Pons (tissue), 1 donor: ENCODE measurements at places on chromosomes 5 and 9.

DNA sequence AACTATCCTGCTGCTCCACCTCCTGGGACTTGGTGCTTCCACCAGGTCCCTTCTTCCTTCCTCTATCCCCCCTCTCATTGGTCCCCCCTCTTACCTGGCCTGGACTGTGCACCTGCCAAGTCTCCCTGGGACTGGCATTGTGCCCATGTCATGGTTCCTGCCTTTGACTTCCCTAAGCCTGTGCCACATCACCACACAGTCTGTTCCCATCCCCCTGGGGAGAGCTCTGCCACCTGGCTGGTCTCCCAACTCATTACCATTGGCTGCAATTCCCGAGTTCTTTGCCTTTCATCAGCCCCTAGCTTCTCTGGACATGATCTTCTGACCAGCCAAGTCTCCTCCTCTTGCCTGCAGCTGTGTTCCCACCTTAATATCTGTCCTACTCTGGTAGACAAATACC, 180.3 kb downstream of the SREK1 start:
- DNase-seq, result no peak

DNA sequence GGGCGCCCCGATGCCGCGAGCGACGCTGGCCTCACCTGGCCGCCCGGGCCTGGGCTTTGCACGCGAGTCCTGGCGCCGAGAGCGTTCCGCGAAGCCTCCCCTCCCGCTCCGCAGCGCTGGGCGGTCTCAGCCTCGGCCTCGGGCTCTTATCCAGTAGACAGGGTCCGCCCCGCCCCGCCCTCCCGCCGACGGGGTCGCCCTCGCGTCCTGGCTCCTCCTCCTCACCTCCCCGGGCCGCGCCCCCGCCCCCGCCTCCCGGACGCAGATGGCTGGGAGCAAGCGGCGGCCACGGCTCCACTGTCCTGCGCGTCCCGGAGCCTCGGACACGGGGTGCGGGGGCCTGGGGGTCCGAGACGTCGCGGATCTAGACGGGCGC, at the start of gene SLC6A3:
SLC6A3 (minus strand) TSS at position 128 of the 376 bp plus-strand sequence. CDS start 2,243 bp downstream, outside the sequence.
- DNase-seq, result no peak

DNA sequence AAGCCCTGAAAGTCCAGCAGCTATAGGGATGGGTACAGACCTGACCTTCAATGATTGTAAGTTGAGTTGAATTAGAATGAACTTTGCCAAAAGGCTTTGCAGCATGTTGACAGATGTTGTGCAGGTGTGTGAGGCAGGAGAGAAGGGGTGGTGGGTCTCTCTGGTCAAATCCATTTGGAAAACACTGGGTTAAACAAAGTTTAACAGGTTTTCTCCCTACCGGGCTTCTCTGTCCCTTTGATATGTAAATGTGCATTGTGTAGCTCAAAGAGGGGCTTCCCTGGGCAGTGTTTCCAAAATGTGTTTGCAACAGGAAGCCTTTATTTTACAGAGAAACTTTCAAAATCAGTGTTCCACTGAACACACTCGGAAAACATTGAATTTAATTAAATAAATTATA, 72.1 kb upstream of the BRINP1 start:
- DNase-seq, result no peak

DNA sequence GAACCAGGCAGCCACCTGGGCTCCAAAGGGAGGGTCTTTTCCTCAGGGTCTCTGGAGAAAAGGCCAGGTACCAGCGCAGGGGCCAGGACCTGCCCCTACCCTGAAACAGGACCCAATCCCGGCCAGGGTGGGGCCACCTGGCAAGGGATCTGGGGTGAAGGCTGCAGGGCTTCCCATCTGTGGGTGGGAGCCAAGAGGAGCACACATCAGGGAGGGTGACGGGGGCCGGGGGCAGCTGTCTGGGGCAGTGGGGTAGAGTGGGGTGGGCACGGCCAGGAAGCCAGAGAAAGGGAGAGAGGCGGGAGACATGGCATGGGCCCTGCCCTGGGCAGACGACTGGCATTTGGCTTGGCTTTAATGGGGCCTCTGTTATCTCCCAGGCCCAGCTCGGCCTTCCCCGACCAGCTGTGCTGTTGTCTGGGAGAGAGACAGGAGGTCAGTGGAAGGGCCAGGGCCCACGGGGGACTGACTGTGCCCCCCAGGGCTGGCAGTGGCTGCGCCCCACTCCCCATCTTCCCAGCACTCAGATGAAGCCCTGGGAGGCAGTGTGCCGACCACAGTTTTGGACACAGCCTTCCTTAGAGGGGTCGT, 57.2 kb upstream of the RNF130 start:
- DNase-seq, result peak; percentile 88

DNA sequence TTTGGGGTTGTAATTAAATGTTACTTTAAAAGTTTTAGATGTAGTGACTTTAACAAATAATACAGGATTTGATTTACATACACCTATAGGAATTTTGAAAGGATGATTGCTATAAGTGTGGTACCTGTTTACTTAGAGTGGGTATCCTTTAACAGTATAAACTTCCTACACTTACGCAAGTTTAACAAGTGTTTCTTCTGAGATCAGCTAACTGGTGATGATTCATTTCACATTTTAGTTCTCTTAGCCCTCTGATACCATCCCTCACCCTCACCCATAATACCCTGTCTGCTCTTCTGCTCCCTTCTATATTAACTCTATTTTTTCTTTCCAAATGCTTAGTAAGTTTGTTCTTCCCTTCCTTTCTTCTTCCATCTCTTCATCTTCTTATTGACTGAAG, 197.9 kb downstream of the GDNF start:
- no peak for DNase-seq

- DNase-seq, result peak; percentile 72
Measured at GRCh38 chr5:10760096-10760920, 726 bp downstream of the DAP start.

- no peak for DNase-seq
Measured at GRCh38 chr5:17340819-17341218, 123.4 kb downstream of the BASP1 start.

DNA sequence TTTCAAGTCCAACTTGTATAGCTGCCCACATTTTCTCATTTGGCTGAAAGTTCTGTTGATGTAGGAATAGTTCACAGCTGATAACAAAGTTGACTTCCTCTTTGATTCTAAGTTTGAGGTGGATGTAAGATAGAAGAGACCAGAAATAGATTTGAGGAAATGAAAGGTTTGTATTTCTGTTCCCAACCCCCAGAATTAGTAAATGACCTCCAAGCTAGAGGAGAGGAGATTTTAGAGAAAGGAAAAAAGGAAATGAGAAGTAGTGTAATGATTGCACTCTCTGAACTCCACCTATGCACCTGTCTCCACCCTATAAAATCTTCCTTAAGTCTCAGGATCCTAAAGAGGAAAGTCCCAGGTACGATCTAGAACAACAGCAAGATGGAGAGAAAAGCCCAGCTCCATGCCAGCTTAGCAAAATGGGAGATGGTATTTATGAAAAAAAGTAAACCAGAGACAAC, 130.4 kb upstream of the POC5 start:
- peak; percentile 10 for DNase-seq

- DNase-seq, result peak; percentile 32
Measured at GRCh38 chr9:91302831-91303230, 58.9 kb downstream of the AUH start.

DNA sequence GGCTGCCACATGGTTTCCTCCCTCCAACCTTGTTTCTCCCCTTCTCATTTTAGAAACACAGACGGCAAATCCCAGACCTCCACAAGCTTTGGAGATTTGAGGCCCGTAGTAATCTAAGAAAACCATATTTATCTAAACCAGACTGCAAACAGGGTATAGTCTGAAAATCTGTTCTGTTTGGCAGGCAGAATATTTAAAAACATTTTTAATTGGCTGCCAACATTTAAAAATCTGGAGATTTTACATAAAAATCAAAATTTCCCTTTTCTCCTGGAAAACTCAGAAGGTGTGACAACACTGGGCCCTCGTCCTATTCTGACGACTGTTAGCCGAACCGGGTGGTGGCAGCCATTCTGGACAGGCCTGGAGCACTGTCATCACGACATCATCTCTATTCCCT, 57.9 kb upstream of the INSYN2B start:
- DNase-seq, result no peak

DNA sequence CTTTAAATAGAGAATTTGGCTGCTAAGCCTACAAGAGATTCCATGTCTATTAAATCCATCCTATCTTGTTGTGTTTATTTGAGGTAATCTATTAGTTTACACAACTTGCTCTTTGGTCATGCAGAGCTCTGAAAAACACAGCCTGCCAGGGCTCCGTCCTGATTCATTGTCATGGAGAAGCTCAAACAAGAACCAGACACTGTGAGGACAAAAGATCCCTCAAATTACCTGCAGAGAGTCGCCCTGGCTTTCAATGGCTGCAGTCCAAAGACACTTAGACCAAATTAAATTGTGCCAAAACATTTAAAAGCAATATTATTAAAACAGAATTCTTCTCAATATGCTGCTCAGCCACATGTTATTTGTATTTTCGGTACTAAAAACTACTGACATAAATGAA, 60.1 kb downstream of the CDH18 start:
- DNase-seq, result no peak

GRCh38 chr5:67013719-67014118, 182.9 kb downstream of the CD180 start:
- DNase-seq, result no peak

GRCh38 chr5:142617416-142618129, 68.3 kb downstream of the FGF1 start:
- DNase-seq, result no peak

DNA sequence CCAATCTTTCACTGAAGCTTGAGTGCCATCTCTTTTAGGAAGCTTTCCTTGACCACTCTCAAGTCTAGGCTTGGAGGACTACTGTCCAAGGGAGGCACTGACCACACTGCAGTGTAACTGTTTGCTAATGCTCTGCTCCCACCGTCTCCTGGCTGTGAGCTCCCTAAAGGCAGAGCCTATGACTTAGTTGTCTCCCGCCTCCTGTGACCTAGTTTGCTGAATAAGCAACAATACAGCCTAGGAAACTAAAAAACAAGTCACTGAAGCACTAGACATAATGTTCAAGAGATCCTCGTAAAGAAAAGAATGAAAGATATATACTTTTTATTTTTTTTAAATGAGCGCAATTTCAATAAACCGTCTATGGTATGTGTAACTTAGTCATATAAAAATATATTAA, 31.4 kb downstream of the LIX1 start:
- DNase-seq, result no peak

GRCh38 chr9:27365707-27366376, 68.9 kb upstream of the EQTN start:
- DNase-seq, result no peak

GRCh38 chr5:131649161-131649560, 14.1 kb upstream of the RAPGEF6 start:
- DNase-seq, result no peak

DNA sequence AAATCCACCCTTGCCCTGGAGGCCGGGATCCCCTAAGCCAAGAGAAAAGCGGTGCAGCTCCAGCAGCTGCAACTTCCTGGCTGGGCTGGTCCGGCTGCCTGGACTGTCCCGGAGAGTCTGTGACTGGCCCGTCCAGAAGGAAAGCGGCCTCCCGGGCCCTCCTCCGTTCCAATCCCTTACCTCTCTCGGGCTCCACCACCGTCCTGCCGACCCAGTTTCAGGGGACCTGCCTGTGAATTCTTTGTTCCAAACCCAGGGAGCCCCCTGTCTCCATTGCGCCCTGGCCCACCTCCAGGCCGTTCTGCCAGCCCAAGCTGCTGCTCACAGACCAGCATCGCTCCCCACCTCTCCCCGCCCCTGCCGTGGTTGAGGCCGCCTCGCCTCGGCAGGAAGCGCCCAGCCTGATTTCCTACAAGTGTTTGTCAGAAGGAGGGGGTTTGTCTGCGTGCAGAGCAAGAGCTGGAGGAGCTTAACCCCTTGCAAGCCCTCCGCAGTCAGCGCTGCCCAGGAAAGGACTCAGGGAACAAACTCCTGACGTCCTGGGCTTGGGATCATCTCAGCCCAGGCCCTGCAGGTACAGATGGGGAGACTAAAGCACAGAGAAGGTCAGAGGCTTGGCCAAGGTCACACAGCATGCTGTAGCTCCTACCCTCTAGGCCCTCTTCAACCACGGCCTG, at the start of gene AKNA:
AKNA (minus strand) TSS at position 303 of the 677 bp plus-strand sequence. CDS start 6,649 bp downstream, outside the sequence.
- no peak for DNase-seq

DNA sequence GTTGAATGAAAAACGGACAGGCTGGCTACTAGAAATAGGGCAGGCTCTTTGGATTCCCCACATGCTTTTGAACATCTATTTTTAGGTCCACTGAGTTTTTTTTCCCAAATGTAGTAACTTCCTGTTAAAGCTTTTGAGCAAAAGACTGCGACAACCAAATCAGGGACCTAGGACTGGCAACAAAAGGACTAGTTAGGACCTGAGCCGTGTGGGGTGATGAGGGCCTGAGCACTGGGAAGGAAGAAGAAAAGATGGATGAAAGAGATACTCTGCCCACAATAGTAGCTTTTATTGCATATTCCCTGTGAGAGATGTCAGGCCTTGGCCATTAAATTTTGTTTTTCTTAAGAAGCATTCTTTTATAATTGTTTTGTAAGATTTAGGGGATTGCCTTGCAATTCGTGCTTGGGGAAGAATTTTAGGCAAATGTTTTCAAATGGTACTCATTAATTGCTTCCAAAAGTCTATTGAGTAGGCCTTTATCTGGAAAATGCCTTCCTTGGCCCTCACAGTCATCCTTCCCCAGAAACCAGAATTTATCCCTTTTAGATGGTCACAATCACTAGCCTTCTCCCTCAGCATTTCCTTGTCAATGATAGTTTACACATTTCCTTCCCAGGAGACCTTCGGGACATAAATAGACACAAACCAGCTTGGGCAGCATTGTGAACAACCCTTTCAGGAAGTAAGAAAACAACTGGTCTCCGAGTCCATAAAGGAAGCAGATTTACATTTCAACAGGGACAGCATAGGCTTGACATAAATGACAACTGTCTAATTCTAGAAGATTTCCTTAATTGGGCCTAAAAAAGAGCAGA, 166.5 kb downstream of the RMI1 start:
- DNase-seq, result peak; percentile 30

- DNase-seq, result no peak
Measured at GRCh38 chr9:121201045-121201737, 478 bp downstream of the RAB14 start.

GRCh38 chr5:168934169-168934568, 355.0 kb upstream of the PANK3 start:
- DNase-seq, result no peak

GRCh38 chr9:92359394-92359995, 33.7 kb downstream of the CENPP start:
- no peak for DNase-seq
